ENCODE measurements at places on chromosomes 2 and 18. TPM values are rescaled to one million over a fixed set of nuclear protein-coding genes. Genes with fewer than 3 reads are reported as not detected.

DNA sequence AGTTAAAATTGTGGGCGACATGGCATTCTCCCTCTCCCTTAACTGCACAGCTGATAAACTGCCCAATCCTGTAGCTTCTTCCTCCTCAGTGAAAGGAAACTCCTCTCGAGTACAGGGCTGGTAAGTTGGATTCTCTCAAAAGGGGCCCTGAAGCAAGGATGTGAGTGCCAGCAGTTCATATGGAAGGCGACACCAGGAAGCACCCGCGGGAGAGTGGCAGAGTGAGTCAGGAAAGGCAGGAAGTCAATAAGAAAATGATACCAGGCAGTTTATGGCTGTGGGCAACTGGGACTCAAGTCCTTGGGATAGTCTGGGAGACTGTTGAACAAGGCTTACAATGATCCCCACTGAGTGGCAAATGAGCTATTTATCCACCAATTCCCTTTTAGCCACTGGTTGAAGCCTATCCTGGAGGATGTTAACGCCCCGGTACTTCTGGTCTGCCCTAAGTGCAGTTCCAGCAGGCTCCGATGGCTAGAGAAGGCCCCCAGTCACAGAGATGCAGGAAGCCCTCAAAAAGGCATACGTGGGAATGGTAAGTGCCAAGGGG is 34.8 kb downstream of the ABHD3 start:
- DNase-seq = peak; percentile 38

DNA sequence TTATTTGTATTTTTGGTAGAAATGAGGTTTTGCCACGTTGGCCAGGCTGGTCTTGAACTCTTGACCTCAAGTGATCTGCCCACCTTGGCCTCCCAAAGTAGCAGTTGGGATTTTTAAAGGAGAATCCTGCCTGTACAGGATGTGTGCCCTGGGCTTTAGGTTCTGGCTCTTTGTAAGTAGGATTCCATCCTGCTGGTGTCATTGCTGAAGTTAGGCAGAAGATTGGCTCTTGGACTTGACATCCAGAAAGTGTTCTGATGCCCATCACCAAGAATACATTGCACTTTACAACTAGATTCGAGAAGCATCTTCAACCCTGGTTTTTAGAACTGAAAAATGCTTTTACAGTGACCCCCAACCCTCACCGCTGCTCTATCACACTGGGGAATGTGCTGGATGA is 4.4 kb upstream of the TWIST2 start:
- no peak for DNase-seq

DNA sequence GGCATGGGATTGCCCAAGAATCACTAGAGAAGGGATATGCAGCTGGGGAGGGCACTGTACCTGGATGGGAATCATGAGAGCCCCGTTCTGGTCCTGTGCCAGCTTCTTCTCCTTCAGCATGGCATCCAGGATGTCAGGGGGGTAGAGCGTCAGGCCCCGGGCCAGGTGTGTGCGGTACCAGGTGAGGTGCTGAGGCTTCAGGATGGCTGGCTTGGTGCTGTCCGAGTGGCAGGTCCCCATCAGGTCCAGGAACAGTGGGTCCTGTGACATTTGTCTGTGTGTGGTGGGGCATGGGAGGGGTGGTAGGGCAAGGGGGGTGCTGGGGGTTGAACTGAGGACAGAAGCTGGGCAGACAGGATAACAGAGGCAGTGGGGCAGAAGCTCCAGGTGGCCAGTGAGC is 13.2 kb downstream of the CFAP65 start:
- DNase-seq = no peak

DNA sequence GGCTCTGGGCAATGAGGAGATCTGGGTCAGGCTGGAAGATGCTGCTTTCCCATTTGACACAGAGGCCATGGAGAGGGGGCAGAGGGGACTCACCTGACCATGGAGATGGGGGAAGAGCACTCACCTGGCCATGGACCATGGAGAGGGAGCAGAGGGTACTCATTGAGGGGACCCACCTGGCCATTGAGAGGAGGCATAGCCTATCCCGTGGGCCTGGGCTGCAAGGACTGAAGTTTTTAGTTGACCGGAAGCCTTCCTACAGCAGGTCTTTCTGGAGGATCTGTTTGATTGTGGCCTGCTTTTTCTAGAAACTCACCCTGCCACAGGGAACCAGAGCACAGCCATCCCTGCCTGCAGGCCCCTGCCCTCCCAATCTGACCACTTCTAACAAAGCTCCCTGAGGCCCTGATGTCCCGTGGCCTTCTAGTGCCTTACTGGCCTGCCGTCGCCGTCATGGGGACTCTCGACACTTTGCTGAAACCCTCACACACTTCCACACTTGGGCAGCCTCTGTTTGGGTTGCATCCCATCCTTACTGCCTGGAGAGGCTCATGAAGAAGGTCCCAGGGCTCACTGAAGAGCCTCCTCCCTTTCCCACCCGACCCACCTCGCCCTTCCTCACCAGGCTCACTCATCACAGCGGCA is 5.1 kb upstream of the PROM2 start:
- DNase-seq = no peak

- no peak for DNase-seq
Measured at GRCh38 chr2:172865422-172865821, 129.8 kb downstream of the RAPGEF4 start.

The GPR75 gene
- 1.6 TPM for total RNA-seq

DNA sequence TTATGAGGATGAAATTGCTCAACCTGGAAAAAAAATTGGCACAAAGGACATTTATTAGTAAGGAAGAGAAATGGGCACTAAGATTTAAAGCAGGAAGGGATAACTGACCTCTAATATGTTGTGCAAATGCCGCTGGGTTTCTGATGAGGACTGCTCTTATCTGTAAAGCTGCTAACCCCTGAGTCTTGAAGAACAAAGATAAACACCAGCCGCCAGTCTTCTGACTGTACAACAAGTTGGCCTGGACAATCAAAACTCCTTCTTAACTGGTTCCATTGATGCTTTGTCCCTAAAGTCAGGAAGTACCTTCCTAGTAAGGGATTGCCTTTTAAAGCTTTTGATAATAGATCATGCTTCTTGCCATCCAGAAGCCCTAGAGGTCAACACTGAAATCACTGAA is 301.8 kb downstream of the TRIB2 start:
- DNase-seq = no peak

DNA sequence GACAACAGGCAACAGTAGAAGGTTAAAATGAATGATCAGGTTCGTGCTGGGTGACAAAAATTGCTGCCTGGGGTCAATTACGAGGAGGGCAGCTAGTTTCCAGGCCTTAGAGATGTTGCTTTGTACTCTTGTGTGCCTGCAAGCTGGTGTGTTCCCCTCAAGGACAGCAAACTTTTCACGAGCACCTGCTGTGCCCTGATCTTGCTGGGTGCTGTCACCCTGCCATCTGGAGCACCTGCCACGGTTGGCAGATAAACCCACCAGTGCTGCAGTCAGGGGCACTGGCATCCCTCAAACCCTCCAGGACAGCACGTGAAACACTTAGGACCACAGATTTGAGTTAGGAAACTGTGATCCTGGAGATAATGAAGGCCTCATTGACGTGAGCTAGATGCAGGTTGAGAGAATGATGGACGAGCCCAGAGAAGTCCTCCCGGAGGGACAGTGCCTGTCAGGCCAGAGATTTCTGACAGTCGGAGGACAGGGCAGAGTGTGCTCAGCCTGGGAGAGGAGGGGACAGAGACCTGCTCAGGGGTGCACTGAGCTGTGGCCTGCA is 104.3 kb upstream of the RAB12 start:
- DNase-seq = no peak

DNA sequence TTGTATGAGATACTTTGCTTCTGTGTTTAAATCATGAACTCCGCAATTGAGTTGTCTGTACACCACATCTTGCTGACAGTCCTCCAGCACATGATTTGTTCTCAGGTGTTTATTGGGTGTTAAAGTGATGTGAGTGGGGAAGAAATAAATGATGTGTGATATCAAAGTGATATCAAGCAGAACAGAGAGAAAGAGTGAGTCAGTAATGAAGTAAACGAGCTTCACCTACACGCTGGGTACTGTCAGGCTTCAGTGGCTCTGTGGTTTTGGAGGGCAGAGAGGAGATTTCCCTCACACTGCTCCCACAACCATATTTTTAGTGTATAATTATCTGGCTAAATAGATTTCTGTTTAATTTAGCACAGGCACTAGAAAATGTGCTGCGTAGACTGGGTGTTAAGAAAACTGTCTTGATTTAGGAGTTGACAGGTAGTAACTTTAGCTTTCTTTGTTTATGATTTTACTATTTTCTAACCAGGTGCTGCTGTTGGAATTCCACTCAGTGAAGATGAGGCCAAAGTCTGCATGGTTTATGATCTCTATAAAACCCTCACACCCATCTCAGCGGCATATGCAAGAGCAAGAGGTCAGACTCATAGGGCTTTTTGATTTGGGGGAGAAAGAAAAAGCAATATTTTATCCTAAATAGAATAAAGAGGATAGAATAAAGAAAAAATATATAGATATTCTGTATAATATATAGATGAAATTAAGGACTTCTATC is 21.2 kb downstream of the ATIC start:
- DNase-seq = no peak

DNA sequence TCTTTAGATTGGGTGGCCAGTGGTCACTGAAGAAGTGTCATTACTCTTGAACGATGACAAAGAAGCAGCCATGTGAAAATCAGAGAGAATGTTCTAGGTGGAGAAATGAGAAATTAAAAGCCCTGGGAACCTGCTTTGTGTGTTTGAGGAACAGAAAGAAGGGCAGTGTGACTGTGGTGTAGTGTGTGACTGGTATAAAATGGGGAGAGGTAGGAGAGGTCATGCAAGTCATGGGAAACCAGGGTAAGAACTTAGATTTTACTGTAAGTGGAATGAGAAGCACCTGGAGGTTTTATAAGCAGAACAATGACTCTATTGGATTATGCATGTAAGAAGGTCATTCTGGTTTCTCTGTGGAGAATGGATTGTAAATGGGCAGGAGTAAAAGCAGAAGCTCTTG is 12.2 kb downstream of the ICOS start:
- DNase-seq = no peak

- peak; percentile 49 for DNase-seq
Measured at GRCh38 chr2:237727363-237727762, 71.2 kb upstream of the RBM44 start.

The GRB14 gene
- 2.3 TPM for total RNA-seq

The MROH2A gene
- not detected for total RNA-seq

DNA sequence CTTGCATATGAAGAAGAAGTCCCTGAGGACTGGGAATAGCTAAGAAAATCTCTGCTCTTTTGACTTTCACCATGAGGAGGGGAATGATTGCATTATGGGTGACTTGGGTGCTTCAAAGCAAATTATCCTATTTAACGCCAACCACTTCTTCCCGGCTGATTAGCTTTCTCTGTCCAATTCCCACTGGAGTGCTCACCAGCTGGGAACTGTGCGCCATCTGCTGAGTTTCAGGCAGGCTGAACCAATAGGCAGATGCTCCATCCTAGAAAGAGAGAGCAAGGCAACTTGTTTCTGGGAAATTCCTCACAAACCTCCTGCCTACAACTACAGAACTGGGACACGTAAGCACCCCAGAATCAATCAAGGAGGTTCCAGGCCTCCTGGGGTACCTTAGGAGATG is 49.4 kb downstream of the POLE4 start:
- no peak for DNase-seq

- no peak for DNase-seq
Measured at GRCh38 chr2:118945881-118946280, 3.9 kb downstream of the MARCO start.

DNA sequence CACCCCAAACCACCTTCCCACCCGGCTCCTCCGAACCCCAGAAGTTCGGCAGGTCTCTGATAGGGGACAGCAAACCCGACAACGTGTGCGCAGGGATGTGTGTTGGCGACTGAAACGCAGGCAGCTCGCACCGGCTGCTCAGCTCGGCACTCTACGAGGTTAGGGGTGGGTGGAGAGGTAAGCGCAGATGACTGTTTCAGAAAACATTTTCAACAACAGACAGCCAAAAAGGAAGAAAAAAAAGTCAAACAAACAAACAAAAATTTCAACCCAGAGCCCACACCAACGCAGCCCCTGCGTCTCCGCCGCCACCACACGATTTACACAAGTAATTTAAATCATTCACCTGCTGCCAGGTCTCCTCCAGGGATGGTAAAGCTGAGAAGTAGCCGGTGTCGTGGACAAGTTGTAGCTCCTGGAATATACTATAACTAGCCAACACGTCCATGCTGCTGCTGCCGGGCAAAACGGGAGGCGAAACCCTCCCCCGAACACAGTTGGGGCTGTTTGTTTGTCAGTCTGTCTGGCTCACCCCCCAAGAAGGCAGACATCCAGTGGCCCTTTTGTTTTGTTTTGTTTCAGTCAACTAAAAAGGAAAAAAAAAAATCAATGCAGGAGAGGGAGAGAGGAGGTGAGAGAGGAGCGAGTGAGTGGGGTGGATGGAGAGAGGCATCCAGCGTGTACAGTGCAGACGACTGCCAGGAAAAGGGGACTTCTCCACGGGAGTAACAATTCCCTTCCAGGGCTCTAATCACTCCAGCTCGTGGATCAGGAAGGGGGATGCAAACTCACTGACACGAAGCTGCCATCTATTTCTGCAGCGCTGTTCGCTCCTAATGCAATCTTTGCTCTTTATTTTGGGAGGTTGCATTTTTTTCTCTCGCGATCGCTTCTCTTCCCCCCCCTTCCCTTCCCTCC is at the start of gene KLF7:
Gene KLF7, minus strand, starts transcription at position 828 of the 918 bp plus-strand sequence. Its CDS starts 380 bp downstream, at position 448.
- DNase-seq = peak; percentile 65

DNA sequence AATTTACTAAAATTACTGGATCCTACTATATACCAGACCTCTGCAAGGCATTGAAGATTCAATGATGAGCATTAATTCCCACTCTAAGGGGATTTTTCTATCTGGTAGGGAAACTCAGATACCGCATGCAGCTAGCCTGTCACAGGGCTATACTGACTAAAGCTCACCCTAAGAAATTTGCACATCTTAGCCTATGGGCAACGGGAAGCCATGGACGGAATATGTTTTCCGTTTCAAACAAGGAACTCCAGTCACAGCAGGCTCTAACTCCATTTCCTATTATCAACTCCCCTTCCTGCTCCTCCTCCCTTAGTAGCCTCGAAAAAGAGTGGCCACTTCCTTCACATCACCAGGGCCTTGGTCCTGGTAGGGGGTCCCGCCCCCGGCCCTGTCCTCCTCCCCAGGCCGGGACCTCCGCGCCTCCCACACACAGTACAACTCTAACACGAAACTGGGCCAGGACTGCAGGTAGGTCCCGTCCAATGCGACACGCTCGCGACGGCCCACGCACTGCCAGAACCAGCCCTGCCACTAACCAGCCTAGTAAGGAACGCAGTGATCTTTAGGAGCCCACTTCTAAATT is 659 bp upstream of the COX5B start:
- DNase-seq = peak; percentile 61

The SCN7A gene
- not detected for total RNA-seq

GRCh38 chr18:52903857-52904256 is 563.9 kb downstream of the DCC start:
- DNase-seq = no peak

GRCh38 chr2:65549257-65549627 is 116.8 kb upstream of the SPRED2 start:
- DNase-seq = no peak

The MYCN gene
- 19.6 TPM for total RNA-seq

The ZNF512 gene
- 23.5 TPM for total RNA-seq

GRCh38 chr2:108182489-108182888 is 57.3 kb upstream of the SULT1C3 start:
- DNase-seq = no peak

DNA sequence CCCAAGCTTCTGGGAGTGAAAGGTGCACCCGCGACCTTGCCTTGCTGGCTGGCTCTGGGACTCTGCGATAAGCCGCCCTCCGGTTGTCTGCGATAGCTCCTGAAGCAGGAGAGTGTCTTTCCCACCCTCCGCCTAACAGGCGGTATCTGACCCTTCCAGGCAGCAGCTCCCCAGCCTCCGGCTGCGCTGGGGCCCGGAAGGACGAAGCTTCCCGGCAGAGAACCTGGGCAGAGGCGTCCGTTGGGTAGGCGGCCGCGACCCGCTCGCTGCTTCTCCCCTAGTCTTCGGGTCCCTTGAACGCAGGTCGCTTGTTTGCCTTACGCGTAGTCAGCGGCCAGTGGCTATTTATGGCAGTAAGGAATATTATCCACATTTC is 446 bp upstream of the RHBDD1 start:
- peak; percentile 61 for DNase-seq

The KIF1A gene
- total RNA-seq = 0.05 TPM
